ENCODE measurements at places on chromosomes 7 and 10.

GRCh38 chr10:48533540-48533939 is 71.3 kb downstream of the ARHGAP22 start:
- no peak for DNase-seq

- peak; percentile 53 for DNase-seq
These were observed 225.9 kb downstream of the TRIL start for GRCh38 chr7:28732071-28732869.

DNA sequence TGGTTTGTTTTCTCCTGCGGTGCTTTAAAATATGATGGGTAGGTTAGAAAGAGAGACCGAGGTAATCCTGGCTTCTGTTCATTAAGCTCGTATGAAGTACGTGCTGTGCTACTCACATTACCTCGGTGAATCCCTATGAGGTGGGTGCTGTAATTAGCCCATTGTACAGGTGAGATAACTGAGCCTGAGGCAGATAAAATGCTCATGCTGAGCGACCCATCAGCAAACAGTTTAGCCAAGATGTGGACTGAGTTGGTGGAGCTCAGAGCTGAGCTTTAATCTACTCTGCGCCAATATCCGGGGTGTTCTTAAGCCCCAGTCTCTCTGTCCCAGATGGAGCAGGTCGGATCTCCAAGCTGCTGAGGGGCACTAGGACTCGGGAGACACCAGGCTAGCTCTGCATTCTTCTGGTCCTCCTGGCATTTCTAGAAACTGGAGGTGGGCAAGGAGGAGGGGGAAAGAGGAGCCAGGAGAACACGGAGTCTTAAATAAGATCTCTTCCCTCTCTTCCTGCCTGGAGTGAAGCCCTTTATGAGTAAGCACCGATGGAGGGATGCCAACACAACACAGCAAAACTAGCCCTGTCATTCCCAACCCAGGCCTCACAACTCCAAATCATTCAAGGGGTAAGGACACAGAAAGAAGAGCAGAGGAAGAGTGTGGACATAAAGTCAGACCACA is 458.5 kb downstream of the KCNMA1 start:
- DNase-seq, result peak; percentile 89

GRCh38 chr10:95485056-95485844 is 75.9 kb downstream of the SORBS1 start:
- DNase-seq, result no peak

GRCh38 chr7:47381134-47381495 is 200.8 kb downstream of the TNS3 start:
- DNase-seq, result peak; percentile 75

- DNase-seq, result no peak
These were observed 102.6 kb upstream of the AFAP1L2 start for GRCh38 chr10:114506871-114507385.

DNA sequence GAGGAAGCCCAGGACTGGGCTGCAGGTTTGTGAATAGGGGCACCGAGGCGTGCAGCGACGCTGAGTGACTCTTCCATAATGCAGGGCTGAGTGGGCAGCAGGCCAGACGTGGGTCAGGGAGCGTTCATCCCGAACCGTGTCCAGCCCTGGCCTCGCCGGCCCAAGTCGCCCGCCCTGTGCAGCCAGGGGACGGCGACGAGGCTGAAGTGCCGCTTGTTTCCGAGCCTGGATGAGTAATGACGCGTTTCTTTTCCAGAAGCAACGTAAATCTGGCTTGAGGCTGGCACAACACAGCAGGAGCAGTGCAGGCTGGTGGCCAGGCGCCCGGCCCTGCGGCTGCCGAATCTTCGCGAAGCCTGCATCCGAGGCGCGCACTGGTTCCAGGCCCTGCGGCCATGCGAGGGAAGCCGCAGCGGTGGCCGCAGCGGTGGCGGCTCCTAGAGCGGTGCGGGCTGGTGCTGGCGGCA is 74.0 kb upstream of the SEC61G start:
- no peak for DNase-seq

- no peak for DNase-seq
These were observed 176.6 kb downstream of the GALNT11 start for GRCh38 chr7:152202056-152202455.

GRCh38 chr10:71780719-71781118 is 7.4 kb upstream of the VSIR start:
- no peak for DNase-seq

DNA sequence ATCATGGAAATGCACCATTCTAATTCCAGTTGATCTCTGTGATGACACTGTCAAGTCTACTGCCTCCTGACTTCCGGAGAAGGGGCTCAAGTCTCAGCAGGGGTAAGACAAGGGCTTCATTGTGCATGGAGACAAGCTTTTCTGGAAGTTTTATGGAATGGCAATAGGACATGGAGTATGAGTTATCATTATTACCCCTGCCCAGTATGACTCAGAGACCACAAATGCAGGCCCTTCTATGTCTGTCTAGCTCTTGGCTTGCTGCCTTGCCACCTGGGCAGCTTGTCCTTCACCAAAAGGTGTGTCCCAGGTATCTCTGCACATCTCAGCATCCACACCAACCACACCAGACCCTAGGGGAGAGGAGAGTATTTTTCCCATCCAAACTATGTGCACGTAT is 34.9 kb upstream of the KIAA1217 start:
- DNase-seq, result no peak

DNA sequence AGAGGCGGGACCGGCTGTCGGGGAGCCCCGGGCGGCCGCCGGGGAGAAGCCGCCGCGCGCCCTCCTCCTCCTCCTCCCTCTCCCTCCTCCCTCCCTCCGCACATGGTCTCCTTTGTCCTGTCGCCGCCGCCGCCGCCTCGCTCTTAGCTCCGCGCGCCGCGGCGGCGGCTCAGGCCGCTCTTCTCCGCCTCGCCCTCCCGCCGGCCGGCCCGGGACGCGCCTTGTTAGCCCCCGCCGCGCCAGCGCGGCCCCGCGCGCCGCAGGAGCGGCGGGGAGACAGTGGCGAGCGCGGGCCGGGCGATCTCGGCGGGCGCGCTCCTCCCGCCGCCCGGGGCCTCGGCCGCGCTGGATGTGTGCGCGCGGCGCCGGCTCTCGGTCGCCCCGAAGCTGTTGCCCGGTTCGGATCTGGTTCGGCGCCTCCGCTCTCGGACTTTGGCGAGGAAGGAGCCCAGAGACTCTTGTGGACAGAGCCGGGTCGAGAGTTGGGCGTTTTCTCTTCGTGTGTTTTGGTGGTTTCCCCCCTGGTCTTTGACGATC is 437.4 kb upstream of the GALNT17 start:
- no peak for DNase-seq

- no peak for DNase-seq
These were observed 46.2 kb downstream of the FAM53B start for GRCh38 chr10:124697837-124698544.

- peak; percentile 36 for DNase-seq
These were observed 250.3 kb downstream of the CNTNAP2 start for GRCh38 chr7:146366938-146367337.

GRCh38 chr7:137985253-137985896 is 16.5 kb downstream of the CREB3L2 start:
- no peak for DNase-seq

DNA sequence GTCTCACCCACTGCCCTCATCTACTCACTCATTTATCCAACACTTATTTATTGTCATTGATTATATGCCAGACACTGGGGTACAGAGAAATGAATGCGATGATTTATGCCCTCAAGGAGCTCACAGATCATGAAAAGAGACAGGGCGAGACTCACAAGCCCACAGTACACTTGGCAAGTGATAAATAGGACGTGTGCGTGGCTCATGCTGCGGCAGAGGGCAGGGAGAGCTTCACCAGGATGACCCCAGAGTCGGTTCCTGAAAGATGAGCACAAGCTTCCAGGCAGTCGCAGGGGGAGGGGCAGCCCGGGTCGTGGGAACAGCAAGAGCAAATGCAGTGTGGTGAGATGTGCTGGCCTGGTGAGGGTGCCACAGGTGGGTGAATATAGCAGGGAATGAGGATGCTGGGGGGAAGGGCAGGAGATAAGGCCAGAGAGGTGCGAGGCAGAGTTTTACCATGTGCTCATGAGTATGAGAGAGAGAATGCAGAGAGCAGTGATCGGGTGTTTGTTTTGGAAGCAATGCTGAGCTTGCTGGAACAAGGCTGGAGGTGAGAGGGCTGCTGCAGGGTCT is 70.9 kb downstream of the ATXN7L1 start:
- no peak for DNase-seq

DNA sequence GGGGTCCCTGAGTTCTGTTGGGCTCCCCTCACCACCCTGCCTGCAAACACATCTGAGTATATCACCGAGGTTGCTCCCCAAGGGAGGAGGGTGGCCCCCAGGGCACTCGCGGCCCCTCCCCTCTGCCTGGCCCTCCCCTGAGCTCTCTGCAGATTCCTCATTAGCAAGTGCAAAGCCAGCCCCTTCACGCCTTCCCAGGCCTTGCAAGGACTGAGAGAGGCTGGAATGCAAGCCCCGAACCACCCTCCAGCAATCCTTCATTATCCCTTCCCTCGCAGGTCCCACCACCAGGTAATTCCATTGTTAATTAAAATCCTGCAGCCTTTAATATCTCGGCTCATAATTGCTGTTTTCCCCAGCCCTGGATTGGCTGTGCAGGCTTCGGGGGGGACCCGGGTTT is 35.3 kb upstream of the MYL10 start:
- DNase-seq, result no peak

DNA sequence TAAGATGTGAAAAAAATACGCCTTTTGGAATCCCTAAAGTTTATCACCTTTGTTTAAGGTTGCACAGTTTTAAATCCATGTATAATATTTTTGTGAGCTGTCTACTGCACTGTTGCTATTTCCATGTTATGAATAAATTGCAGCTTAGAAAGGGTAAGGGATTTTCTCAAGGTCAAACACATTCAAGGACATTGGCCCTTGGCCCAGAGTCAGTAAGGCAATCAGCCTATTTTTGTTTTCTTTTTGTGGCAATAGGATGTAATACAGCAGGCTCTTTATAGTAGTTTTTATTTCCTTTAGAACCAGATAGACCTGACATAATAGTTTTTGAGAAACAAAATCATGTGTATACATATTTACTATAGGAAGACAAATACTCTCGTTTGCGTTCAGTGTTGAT is 219.8 kb downstream of the ACTR3B start:
- DNase-seq, result no peak
